ENCODE measurements at places on chromosomes 12 and 14.

DNA sequence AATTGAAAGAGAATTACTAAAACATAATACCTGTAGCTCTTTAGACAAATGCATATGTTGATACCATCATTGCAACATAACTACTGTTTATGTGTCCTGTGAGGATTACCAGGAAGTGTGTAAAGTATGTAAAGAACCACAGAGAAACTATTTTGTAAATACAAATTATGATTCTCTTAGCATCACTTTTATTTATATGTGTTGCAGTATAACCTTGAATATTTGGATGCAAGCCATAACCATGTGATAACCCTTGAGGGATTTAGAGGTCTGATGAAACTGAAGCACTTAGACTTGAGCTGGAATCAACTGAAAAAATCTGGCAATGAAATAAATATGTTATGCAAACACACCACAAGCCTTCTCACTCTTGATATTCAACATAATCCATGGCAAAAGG is 77.5 kb downstream of the LRRC9 start:
- DNase-seq = no peak

DNA sequence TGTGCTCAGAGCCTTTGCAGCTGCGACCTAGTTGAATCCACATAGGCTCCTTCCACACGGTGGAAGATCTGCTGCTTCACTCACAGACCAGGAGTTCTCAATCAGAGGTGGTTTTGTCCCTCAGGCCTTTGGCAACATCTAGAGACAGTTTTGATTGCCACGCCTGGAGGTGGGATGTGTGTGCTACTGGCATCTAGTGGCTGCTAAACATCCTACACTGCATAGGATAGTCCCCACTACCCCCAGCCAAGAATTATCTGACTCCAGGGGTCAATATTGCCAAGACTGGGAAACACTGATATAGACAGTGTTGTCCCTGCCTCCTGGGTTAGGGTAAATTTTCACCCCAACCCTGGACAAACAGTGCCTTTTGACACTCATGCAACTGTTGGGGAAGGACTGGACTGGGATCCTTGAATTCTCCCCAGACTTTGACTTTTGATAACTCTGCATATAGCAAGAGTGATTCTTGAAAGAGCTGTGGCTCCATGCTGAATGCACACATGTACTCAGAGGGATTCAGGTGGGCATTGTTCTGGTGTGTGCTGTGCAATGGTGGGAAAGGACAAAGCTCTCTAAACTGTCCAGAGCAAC is 39.8 kb downstream of the BAZ2A start:
- DNase-seq = no peak

- DNase-seq = no peak
Measured at GRCh38 chr12:66232263-66232662, 43.2 kb downstream of the IRAK3 start.

DNA sequence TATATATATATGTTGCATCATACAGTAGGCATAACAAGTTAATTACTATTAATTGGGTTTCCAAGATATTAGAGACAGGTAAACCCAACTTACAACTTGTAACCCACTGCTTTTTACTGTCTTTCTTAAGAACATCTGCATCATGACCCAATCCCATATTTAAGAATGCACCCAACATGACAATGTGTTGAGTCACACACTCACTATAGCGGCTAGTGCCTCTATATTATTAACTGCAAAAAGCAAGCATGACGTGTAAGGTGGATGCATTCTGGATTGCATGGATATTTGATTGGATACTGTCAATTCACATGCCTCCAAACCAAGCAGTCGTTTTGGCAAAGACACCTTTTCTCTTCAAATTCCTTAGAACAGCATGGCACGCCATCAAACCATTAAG is 68.2 kb downstream of the KSR2 start:
- DNase-seq = no peak

- DNase-seq = no peak
Measured at GRCh38 chr14:97468220-97468619, 671.0 kb downstream of the VRK1 start.

GRCh38 chr12:6662602-6662905 is 365 bp downstream of the ING4 start:
- no peak for DNase-seq

- no peak for DNase-seq
Measured at GRCh38 chr12:111454716-111455447, 49.2 kb downstream of the SH2B3 start.

GRCh38 chr12:67661311-67662021 is 12.9 kb downstream of the DYRK2 start:
- no peak for DNase-seq

DNA sequence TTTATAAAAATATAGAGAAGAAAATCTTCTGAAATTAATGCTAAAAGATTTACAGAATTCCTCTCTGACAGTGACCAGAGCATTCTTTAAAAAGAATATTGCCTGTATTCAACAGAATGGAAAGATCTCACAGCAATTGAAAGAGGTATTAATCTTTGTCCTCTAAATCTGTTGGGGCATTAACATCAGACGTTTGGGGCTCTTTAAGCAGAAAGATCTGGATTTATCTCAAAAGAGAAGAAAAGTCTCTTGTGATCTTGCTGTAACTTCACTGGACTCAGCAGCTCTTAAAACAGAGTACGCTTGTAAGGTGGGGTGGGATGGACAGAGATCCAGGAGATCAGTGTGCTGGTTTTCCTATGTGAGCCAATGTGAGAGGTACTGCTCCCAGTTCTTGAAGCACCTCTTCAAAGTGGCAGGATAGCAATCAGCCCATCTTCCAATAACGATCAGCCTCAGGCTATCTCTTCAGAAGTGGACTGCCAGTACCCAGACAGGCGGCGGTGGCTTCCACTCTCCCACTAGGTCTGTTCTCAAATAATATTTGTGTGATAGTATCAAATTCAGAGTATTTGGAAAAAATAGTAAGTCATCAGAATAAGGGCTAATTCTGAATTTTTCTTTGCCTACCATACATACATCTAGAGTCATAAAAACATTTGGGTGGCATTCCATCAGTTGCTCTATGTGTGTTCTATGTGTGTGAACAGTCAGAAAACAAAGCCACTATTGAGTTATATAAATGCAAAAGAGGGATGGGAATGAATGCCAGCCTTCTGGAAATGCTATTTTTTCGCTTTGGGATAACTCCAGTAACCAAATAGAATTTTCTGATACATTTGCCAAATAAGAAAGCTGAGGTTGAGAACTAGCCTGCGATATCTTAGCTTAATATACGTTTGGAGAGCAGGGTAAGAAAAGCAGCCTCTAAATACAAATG is 237.4 kb upstream of the RGS6 start:
- DNase-seq = no peak

DNA sequence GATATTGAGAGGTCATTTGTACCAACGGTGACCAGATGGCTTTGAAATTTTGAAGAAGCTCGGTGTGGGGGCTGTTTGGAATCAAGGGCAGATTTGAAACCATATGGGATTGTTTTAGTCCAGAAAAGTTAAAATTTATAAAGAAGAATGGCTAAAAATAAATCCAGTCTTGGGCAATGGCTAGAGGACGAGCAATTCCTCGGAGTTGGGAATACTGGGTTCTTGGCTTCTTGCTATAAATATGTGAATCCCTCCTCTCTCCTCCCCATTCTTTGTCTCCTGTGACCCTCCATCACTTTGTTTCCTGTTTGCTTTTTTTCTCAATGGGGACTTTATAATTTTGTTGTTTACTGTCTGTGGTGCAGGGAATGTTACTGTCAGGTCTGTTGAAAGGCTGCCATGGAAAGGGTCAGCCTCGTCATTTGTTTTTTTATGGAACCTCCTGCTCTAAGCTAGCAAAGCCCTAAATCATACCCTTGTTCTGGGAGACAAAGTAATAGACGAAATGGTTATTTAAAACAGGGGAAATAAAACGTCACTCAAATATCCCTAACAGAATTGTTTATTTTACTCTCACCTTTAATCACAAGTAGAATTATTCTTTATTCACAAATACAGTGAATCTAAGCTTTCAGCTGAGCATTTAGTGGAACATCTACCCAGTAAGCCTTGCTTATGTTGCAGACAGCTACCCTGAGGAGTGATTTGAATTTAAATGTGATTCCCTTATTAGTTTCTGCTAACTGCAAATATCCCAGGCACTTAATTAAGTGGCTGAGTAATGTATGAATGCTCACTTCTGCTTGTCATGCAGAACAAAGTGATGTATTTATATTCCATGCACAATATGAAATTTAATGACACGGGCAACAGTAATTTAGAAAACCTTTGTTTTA is 273.1 kb upstream of the NOVA1 start:
- no peak for DNase-seq

- no peak for DNase-seq
Measured at GRCh38 chr12:97666263-97666662, 203.7 kb downstream of the RMST start.

DNA sequence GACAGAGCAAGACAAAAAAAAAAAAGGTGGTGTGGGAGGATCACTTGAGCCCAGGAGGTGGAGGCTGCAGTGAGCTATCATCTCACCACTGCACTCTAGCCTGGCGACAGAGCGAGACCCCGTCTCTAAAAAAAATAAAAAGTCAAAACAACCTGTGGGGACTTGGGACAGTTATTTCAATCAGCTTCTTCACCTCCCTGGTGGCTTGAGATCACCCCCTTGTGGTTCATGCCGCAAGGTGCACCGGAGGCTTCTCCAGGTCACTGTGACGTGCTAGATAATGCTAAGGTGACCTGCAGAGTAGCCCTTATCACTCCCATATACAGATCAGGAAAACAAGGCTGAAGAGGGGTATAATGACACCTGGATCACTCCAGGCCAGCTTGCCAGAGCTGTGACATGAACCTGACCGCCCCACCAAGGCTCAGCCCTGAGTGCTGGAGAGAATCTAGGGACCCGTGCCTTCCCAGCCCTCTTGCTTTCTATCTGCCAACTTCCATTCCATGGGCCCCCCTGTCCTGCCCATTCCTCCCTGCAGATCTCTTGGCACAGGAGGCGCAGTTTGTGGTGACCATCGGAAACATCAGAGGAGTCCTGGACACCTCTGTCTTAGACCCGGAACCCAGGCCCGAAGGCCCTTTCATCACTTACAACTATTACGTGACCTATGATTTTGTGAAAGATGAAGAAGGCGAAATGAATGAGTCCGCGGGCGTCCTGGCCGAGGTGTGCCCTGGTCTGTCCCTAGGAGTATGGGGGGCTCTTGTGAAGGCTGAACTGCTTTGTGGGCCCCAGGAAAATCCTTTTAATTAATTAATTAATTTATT is 8.1 kb downstream of the LRRC43 start:
- DNase-seq = peak; percentile 41

DNA sequence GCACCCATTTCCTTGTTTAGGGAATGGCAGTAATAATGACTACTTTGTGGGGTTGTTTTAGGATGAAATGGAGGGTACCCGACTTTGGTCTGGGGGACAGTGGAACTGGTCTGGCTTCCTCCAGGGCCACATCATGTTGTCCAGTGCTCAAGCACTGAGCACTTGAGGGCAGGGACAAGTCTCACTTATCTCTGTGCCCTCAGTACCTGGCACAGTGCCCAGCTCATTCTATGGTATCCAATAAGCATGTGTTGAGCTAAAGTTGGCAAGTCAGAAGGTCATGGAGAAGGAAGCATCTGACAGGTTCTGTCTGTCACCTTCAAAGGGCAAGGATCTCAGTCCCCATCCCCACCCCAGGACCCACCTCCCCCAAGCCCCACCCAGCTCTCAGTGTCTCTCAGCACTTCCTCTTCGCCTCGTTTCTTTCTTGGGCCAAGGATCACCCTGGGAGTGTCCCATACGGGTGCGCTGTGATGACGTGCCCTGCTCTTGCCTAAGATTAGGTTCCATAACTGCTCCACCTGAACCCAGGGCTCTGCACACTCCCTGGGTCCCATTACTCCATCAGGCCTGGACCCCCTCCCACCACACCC is 24.3 kb upstream of the TMEM106C start:
- DNase-seq = no peak

All from activated naive CD4-positive, alpha-beta T cell (primary cell).